Stimulated activated CD4-positive, alpha-beta T cell treated with anti-CD3 and anti-CD28 coated beads, Interleukin-2, amount 100 ng/mL, for 4 hours (primary cell): ENCODE measurements at places on chromosomes 2 and 18.

GRCh38 chr2:106789185-106789584 is 96.8 kb downstream of the ST6GAL2 start:
- DNase-seq, result no peak

DNA sequence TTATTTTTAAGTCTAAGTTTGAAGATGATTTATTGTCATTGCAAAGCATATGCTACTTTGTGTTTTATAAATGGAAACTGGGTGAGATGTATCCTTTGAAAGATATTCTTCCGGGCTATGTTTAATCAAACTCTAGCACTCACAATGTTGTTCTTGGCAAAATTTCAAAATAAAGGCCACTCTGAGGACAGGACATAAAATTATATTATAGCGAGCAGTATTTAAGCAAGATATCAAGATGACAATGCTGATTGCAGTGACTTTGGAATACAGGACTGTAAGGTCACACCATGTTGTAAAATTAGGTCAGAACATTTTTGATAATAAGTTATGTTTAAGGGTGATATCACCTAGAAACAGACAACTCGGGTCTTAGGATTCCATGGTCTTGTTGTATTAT is 14.2 kb downstream of the RPRM start:
- no peak for DNase-seq

GRCh38 chr2:200194746-200195145 is 111.7 kb upstream of the SPATS2L start:
- no peak for DNase-seq

DNA sequence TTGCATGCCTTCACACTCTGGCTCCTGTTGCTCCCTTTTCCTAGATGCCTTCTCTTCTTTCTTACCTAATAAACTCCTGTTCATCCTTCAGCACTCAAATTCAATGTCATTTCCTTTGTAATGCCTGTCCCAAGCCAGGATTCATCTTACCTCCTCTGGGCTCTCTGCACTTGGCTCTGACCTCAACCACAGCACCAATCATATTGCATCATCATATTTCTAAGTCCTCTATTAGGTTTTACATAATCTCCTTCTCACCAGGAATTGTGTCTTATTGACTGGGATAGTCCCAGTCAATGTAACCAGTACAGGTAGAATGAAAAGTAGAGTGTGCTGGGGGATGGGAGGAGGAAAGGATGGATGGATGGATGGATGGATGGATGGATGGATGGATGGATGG is 187.1 kb downstream of the NRP2 start:
- DNase-seq, result no peak

DNA sequence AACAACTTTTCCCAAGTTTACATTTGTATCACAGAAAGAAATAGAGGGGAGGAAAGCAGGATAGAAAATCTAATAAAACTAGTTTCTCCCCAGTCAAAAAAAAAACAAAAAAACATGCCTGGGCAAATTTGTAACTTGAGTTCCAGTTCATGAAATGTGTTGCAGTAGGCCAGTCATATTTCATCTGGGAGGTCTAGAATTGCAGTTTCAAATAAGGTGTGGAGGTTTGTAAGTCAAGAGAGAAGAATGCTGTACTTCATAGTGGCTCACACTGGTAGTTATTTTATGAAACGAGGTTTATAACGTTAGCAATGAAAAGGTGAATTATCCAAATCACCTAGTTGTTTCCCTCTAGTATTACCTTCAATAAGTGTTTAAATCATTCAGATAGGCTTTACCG is 1313.9 kb upstream of the SLC39A10 start:
- DNase-seq, result no peak

DNA sequence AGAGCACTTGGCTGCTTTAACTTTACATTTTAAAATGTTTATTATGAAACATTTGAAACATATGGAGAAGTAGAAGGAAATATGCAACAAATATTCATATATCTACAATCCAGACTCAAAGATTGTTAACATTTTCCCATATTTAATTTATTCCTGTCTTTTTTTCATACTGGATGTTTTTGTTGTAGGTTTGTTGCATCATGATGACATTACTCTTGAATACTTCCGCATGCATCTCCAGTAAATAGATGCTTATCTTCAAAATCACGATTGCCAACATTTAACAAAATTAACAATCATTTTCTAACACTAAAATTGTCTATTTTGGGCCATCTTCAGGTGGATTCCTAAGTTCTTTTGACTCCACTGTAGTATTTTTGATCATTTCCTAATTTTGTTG is 21.1 kb upstream of the IL18RAP start:
- no peak for DNase-seq

- no peak for DNase-seq
Observed at GRCh38 chr2:42510608-42511243, 16.9 kb upstream of the KCNG3 start.

DNA sequence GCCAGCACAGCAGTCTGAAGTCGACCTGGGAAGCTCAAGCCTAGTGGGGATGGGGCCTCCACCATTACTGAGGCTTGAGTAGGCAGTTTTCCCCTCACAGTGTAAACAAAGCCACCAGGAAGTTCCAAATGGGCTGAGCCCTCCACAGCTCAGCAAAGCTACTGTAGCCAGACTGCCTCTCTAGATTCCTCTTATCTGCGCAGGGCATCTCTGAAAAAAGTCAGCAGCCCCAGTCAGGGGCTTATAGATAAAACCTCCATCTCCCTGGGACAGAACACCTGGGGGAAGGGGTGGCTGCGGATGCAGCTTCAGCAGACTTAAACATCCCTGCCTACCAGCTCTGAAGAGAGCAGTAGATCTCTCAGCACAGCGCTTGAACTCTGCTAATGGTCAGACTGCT is 218.4 kb upstream of the VRK2 start:
- no peak for DNase-seq

- no peak for DNase-seq
Observed at GRCh38 chr2:106338043-106338442, 130.2 kb downstream of the RGPD3 start.

DNA sequence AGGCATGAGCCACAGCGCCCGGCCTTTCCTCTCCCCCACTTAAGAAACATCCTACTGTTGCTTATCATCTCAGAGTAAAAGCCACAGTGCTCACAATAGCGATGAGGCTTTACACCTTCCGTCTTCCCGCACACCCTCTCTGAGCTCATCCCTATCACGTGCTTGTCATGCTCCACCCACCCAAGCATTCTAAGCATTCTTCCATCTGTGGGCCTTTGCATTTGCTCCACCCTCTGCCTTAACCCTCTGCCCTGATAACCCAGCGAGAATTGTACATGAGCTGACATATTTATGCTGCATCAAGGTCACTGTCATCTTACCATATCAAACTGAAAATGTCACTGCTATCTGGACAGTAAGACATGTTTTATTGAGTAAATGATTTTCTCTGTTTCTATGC is 22.6 kb downstream of the FOXI3 start:
- DNase-seq, result no peak

GRCh38 chr2:208153156-208153555 is 7.2 kb upstream of the CRYGB start:
- DNase-seq, result no peak

- no peak for DNase-seq
Observed at GRCh38 chr2:48120759-48121242, 214.5 kb upstream of the FBXO11 start.

- DNase-seq, result no peak
Observed at GRCh38 chr2:103285354-103285753, 523.5 kb downstream of the TMEM182 start.

DNA sequence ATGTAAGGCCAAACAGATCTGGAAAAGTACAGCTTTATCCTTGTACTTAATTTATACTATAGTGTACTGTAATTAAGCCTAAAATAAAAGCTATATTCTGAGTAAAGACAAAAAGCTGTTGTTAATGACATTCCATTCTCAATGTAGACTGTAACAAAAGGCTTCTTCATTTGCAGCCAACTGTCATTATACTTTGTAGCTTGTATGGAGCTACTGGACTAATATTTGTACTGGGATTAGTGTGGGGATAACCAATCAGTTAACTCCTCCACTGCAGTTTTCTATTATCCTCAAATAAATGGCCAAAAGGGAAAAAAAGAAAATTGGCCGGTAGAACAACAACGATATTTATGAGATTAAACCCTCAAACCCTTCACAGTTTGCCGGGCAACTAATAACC is 66.5 kb downstream of the STK39 start:
- no peak for DNase-seq

DNA sequence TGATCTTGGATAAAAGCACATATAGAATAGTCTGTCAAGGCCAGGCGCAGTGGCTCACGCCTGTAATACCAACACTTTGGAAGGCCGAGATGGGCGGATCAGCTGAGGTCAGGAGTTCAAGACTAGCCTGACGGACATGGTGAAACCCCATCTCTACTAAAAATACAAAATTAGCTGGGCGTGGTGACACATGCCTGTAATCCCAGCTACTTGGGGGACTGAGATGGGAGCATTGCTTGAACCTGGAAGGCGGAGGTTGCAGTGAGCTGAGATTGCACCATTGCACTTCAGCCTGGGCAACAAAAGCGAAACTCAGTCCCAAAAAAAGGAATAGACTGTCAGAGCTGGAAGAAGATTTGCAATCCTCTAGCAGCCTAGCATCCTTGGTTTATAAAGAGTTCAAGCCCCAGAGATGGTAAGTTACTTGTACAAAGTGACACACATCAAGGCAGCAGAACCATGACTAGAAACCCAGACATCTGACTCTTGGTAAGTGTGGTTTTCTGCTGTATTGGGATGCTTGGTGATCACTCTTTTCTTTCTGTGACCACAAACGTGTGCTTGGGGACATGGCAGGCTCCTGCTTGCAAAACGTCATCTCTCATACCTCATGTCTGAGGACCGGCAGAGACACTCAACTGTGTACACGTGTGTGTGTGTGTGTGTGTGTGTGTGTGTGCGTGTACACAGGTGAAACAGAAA is 69.0 kb downstream of the OSBPL6 start:
- no peak for DNase-seq

DNA sequence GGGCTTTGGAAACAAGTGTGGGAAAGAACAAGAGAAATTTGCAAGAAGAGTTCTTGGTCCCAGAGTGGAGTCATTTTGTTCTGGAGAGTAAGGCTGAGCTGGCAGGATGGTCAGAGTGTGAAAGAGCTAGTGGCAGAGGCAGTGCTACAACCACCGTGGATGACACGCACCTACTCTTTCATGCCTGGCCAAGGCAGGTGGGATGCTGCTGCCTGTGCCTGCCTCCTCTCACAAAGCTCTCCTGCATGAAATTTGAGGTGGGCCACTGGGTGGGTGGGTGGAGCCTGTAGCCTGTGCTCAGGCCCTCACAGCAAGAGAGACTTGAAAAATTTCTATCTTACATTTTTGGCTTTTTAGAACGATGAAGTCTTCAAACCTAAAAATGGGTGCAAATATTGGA is 9.4 kb upstream of the INO80C start:
- no peak for DNase-seq

GRCh38 chr2:220057916-220058315 is 430.5 kb downstream of the SLC4A3 start:
- no peak for DNase-seq

DNA sequence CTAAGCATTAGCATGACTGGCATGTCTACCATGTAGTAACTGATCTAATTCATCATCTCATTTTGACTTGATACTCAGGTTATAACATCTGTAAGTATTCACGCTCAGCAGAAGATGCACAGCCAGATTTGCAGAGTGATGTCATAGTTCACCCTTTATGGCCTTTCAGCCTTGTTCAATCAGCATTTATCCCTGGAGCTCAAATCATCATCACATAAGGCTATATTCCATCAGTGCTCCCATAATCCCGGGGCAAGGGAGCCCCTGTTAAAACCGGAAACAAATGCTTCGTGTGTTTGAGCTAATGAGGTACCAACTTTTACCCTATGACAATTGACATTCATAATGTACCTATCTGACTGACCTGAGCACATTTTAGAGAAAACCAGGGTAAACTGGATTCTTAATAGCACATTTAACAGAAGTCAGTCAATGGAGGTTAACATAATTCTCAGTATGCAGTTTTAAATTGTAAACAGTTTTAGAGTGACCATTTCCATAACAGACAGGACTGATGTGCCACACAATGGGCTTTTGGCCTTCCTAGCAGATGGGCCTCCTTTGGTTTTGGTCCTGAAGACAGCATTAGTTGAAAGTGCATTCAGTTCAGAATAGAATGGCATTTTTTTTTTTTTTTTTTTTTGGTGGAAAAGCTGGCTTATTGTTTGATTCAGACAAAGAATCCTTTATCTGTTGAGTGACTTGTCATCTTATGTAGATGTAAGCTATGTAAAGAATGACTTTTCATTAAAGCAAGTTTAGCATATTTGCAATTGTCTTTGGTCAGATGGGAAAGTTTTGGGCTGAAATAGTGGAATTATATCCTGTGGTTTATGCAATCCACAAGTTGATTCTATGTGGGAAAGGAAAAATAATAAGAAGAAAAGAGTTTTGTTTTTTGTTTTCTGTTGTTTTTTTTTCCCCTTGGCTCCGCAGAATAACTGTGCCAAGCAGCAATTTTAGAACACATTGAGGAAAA is 866.0 kb upstream of the ACVR2A start:
- DNase-seq, result no peak

- no peak for DNase-seq
Observed at GRCh38 chr2:158746488-158746887, 48.6 kb upstream of the DAPL1 start.

GRCh38 chr2:198587741-198588140 is 783.3 kb downstream of the PLCL1 start:
- DNase-seq, result no peak

DNA sequence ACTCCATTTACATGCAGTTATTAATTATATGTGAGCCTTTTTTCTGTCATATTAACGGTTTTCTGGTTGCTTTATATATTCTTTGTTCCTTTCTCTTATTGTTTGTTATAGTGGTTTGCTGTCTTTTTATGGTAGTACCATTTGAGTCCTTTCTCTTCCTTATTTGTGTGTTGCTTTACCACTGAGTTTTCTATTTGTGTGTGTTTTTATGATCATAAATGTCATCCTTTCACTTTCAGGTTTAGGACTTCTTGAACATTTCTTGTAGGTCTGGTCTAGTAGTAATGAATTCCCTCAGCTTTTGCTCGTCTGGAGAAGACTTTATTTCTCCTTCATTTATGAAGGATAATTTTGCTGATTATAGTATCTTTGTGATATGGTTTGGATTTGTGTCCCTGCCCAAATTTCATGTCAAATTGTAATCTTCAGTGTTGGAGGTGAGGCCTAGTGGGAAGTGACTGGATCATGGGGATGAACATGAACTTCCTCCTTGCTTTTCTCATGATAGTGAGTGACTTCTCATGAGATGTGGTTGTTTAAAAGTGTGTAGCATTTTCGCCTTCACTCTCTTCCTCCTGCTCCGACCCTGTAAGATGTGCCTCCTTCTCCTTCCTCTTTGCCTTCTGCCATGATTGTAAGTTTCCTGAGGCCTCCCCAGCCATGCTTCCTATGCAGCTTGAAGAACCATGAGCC is 11.5 kb downstream of the GCC2 start:
- DNase-seq, result no peak

- DNase-seq, result no peak
Observed at GRCh38 chr18:79309614-79310358, 85.9 kb upstream of the NFATC1 start.

DNA sequence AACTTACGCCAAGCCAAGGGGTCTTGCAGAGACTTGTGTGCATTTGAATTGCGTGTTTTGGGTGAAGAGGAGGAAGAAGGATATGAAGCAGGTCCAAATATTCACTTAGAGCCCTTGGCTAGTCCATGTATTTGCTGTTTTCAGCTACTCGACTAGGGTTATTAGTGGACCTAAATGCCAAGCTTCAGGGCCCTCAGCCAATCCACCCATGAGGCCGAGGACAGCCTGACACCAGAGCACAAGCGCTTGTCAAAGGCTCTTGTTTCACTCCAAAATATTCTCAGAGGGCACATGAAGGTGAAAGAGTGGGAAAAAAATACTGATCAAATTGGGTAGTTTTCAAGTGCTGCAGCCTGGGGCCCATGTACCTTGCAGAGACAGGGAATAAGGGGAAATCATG is 174.8 kb upstream of the ACAA2 start:
- no peak for DNase-seq
